ENCODE measurements at places on chromosomes 3 and 15.
A peak's percentile ranks its signal among the peaks of the same experiment; 100 is the strongest.

- no peak for DNase-seq
Measured at GRCh38 chr3:123590685-123591450, 6.0 kb upstream of the HACD2 start.

GRCh38 chr3:113275929-113276750 lies 64.8 kb downstream of the BOC start:
- DNase-seq, result no peak

DNA sequence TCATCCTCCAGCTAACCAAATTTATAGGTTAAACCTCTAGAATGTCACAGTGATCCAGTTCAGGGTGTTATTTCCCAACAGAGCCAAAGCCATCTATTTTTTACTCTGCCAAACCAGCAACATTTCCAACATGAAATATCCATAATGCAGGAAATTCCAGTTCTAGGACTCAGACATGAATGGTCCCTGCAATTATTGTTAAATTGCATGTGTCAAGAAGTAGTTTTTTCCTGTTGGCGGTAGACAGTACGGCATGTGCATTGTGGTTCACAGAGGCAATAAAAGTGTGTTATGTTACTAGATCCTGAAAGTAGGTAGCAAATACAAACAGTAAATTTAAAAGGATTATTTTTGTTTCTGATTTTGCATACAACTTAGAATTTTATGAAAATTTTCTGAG lies 215.7 kb upstream of the THBS1 start:
- DNase-seq, result no peak

- DNase-seq, result no peak
Measured at GRCh38 chr3:115808816-115809215, 185.5 kb downstream of the GAP43 start.

DNA sequence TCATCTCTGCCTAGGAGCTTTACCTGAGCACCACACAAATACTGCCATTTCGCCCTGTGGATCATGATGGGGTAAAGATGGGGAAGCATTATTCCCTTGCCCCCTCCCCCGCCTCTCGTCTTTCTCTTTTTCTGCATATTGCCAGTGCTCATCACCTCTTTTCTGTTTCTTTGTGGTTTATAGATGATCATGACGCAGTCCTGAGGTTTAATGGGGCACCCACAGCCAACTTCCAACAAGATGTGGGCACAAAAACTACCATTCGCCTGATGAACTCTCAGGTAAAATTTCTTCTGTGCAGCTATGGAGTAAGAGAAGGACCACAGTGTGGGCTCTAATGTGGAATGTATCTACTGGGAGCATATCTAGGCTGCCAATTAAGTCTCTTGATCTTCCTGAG lies 88.2 kb downstream of the RPL39L start:
- no peak for DNase-seq

GRCh38 chr15:74384566-74384880 lies 17.1 kb upstream of the CYP11A1 start:
- DNase-seq, result no peak

GRCh38 chr3:71074423-71074822 lies 509.1 kb downstream of the FOXP1 start:
- no peak for DNase-seq

- peak; percentile 50 for DNase-seq
Measured at GRCh38 chr3:193788189-193788991, 195.4 kb downstream of the OPA1 start.

- DNase-seq, result no peak
Measured at GRCh38 chr3:30810625-30811024, 83.8 kb downstream of the GADL1 start.

- no peak for DNase-seq
Measured at GRCh38 chr3:147699175-147699838, 290.1 kb downstream of the ZIC1 start.

DNA sequence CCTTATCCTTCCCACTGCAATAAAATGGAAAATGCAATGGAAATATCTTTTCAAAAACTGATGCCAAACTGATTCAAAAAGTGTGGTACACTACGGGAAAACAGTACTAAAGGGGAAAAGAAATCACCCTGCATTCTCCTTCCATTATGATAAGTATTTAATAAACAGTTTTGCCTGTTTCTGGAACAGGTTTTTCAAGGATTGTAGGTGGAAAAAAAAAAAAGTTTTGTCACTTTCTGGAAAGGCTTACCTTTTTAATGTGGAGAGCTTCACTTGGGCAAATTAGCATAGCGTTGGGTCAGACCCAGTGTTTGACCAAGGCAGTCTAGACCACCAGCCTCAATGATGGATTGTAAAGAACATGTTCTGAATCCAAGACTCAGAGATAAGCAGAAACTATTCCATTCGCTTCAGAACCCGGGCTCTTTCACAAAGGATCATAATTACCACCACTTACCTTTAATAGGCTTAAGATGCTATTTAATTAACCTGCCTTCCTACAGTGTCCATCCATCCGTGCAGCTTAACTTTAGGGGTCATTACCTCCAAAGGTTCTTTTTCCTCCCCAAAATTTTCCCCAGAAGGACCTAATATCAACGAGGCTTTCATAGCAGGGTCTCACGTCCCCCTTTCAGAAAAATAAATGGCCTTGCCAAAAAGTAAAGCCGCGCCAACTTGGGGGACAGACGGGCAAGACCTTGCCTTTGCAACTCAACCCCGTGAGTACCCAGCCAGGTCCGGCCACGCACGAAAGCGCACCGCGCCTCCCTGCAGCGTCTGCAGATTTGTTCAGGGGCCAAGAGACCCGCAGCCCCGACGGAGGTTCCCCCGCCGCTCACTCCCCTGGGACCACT lies 1.0 kb downstream of the DCBLD2 start:
- DNase-seq, result peak; percentile 20

GRCh38 chr15:76996526-76997401 lies 1.8 kb downstream of the PSTPIP1 start:
- DNase-seq, result peak; percentile 29

DNA sequence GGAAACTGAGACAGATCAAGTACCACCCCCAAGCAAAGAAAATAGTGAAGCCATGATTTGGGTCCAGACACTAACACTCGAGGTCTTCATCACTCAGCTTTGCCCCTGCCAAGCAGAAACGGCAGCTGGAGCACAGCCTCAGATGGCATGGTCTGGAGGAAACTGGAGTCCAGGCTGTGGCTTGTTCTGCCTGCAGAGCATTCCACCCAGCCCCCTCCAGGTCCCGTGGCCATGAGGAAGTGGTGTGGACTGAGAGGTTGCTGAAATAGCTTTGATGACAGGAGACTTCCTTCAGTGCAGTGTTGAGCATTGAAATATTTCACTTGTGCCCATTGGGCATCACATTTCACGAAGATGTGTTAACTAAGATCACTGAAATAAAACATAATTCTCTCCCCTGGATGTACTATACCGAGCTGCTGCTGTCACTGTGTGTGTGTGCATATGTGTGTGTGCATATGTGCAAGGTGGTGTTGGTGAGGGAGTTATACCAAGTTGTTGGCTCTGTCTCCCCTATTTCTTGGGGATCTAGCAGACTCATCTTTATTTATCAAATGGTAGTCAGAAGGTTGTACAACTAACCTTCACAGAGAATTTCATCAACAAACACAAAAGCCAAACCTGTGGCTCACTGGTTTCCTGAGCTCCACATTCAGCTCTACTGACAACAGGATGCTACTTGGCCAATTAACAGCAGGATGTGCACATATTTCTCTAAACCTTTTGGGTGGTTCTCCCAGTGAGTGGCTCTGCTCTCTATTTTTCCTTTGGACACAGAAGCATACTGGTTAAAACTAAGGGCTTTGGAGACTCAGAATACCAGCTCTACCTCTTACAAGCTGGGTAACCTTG lies 660.1 kb upstream of the CFAP20DC start:
- DNase-seq, result no peak

DNA sequence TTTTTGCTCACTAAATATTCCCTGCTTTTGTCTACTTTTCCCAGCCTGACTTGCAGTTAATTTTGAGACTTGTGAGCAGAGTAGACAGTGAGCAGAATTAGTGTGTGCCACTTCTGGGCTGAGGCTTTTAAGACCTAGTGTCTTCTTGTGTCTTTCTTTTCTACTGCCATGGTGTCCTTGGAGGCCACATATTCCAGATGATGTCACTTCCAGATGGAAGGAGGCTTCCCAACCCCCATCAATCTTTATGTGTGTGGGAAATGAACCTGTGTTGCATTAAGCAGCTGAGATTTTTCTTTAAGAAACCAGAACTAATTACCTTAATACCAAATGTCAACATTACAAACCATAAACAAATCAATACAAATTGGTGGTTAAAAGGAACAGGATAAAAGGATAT lies 774.7 kb upstream of the ROBO1 start:
- DNase-seq, result no peak

- DNase-seq, result no peak
Measured at GRCh38 chr15:76773234-76773633, 131.9 kb downstream of the SCAPER start.

DNA sequence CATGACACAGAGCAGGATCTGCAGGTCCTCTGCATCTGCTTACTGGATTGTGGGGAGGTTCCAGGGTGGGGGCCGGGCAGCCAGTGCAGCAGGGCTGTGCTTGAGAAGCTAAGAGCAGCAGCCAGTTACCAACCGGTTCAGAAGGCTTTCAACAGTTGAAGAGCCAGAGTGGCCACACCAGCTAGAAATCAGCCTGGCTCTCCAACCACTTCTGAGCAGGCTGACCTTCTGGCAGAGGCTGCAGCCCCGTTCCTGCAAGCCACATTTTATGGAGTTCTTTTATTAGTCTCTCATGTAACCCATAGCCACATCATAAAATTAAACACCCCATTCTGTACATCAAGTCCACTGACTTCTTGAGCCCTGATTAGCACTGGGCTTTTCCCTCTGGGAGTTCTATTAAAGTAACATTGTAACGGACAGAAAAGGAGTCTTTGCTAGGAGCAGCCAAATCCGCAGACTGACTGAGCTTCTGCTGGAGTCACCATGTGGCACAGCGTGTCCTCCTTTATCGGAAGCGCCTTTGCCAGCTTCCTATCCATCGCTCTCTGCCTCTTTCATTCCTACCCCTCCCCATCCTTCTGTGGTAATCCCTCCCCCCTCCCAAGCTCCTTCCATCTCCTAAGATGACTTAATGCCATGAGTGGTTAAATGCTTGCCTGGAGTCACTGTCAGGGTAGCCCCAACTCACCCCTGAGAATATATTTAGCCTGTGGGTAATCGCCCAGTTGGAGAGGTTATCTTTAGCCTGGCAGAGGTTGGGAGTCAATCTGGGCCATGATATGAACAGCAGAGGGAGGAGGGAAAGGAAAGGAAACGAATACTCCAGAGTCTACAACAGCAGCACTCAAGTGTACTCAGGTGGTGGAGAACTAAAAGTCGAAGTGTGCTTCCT lies 138.5 kb upstream of the HES1 start:
- DNase-seq, result no peak

- DNase-seq, result peak; percentile 22
Measured at GRCh38 chr3:158700559-158700958, 28.1 kb upstream of the LXN start.

GRCh38 chr15:66917904-66918448 lies 147.4 kb upstream of the SMAD3 start:
- no peak for DNase-seq

DNA sequence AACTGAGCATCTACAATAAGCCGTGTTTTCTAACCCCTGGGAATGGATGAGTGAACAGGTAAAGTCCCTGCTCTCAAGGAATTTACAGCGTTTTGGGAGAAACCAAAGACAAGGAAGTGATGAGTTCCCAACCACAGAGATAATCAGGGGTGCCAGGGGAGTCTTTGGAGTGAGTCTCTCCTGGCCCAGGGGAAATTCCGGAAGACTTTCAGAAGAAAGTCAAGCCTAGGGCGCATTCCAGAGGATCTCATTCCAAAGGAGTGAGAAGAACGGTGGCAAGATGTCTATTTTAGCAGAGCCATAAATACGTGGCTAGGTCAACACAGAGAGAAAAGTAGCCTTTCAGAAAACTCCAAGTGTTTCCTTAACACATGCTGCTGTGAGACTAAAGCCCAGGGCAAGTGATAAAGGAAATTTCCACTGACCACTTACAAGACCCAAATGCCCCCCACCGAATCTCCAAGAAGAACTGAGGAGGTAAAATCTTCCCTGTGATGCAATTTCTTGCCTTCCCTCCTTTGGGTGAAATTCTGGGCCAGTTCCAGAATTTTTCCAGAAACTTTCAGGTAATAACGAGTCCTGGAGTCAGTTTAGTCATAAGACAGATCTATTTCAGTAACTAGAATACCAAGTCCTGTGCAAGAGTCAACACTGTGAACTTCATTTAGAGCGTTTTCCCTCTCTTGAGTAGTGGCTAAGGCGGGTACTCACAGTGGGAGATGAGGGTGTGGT lies 437.4 kb downstream of the NR2F2 start:
- DNase-seq, result no peak

DNA sequence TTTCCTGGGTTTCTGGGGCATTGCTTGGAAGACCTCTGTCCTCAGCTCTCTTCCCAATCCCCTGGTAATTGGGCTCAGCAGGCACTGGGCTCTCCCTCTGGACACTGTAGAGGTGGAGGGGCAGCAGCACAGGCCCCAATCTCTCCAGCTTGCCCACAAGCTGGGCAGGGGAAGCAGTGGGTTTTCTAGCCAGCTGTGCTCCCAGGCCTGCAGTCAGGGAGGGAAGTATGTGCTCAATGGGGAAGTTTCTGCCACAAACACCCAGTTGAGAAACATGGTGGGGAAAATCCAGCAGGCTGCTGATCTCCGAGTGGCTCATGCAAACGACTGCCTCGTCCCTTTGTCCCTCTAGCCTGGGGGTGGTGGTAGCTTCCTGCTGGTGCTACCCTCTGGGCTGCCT lies 12.8 kb upstream of the RFT1 start:
- DNase-seq, result no peak

GRCh38 chr3:182969277-182969676 lies 11.1 kb downstream of the DCUN1D1 start:
- DNase-seq, result no peak

- no peak for DNase-seq
Measured at GRCh38 chr15:74227968-74228722, 8.0 kb upstream of the CCDC33 start.

- no peak for DNase-seq
Measured at GRCh38 chr3:154660811-154661210, 230.8 kb upstream of the GPR149 start.

DNA sequence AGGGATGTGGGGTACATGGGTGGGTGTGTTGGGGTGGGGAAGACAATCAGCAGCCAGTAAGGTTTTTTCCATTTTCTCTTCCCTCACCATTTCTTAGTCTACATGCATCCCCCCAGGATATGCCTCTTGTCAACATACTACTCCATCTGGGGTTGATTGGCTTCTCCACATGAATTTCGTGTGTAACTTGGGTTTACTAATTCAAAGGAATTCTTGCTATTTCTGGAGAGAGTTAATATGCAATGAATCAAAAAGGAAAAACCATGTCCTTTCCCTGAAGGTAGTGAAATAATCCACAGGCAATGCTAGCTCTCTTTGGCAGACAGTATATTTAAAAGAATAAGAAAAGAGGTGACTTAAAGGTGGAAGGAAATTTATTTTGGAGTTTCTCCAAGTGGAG lies 198.4 kb downstream of the EBLN2 start:
- no peak for DNase-seq

GRCh38 chr3:144843099-144843498 lies 871.5 kb downstream of the DIPK2A start:
- no peak for DNase-seq

- peak; percentile 77 for DNase-seq
Measured at GRCh38 chr3:77254967-77255831, 215.3 kb downstream of the ROBO2 start.
